ENCODE measurements at places on chromosomes 13 and 19.
A peak's percentile ranks its signal among the peaks of the same experiment; 100 is the strongest.

- no peak for DNase-seq
Observed at GRCh38 chr19:52638601-52639000, 446 bp upstream of the ZNF83 start.

GRCh38 chr19:48751845-48752495 is 471 bp downstream of the FUT1 start:
- DNase-seq, result no peak

DNA sequence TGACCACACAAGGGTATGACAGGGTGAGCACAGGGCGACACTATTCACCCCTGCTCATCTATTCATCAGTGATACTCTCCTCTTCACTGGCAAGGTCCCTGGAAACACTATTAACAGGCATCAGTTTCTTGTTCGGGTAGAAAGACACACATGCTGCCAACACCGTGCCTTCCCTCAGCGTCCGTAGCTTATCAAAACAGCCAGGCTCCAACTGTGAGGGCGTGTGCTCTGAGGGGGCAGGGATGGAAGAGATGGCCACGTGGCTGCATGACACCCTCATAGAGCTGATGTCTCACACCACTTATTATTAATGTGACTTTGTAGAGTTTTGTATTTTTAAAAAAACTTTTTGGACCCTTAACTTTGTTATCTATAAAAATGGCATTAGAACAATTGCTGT is 160.3 kb downstream of the ITGBL1 start:
- DNase-seq, result no peak

DNA sequence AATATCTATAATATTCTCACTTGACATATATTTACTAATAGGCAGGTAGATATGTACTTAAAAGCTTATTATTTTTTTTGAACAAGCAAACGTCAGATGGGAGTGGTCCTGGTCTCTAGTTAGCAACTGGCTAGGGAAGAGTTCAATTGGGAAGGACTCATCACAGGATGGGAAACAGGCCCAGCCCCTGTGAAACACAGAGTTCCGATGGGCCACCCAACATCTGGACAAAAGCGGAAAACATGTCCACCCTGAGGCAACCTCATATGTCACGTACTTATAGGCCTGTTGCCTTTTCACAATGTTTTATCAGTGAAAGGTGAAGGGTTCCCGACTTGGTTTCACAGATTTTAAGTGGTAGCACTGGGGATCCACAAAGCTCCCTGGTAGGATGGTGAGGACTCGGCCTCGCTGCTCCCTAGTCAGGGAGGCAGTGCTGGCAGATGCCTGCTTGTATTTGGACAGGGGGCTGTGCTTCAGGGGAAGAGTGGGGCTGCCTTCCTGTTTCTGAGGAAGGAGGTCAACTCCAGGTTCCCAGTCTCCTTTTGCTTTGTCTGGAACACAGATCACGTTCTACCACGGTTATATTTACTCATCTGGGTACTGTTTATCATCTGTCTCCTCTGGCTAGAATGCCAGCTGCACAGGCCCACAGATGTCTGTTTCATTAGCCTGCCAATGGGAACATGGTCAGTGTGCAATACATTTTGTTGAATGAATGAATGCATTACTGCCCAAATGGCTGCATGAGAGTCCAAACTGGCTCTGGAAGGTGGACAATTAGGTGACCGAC is 49.4 kb upstream of the SLC15A1 start:
- DNase-seq, result no peak

DNA sequence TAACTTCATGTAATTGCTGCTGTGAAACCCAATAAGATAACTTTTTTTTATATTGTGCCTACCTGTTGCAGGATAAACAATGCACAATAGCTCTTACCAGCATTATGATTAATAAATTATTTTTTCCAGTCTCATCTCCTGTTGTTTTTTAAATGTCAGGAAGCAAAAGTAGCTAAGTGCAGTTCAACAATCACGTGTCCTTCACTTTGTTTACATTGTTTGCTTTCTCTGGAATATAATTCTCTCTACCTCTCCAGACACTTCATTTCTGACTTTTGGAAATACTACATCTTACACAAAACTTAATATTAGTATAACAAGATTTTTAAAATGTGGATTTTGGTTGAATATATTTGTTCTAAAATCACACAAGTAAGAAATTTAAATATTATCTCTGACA is 1359.4 kb downstream of the SLITRK1 start:
- no peak for DNase-seq

DNA sequence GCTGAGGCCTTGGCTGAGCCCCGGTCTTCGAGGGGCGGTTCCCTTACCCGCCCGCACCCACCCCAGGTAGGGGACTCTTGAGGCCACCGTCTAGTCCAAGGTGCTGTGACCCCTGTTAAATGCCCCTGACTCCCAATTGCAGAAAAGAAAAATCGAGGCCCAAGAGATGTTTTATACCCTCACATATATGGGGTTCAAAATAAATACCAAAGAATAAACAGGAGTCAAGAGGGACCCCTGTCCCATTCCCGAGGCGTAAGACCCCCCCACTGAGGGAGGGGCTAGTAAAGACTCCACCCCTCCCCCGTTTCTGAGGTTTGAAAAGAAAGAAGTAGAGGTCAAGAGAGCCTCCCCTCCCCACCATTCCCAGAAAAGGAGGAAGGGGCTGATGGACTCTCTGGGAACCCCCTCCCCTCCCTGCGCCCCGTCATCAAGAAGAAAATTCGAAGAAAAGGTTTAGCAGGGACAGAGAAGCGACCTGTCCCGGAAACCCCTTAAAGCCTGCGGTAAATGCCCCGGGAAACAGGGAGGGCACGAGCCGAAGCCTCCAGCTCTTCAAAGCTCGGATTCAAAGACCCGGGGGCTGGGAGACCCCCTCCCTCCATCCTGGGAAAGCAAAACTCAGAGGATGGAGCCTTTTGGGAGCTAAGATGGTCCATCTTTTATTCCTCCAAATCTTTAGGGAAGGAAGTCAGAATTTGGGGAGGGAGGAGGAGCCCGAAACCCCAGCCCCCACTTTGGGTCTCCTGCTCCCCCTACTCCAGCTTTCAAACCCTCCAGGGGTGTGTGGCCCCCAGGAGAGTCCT is 755 bp upstream of the RAB3A start:
- DNase-seq, result peak; percentile 52

DNA sequence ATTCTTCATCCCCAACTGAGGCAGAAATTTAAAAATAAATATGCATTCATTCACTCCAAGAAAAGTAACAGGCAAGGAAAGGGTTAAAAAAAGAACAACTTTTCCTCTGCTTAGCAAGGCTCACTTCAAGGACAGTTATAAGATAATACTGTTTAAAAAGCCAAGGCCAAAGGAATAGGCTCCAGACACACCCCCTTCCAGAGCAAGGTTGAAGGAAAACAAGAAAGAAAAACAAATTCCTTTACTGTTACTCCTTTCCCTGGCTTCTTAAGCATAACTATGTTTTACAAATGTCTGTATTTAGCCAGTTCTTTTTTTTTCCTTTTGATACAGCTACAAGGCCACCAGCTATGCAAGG is 8.5 kb downstream of the SIGLEC11 start:
- DNase-seq, result no peak

DNA sequence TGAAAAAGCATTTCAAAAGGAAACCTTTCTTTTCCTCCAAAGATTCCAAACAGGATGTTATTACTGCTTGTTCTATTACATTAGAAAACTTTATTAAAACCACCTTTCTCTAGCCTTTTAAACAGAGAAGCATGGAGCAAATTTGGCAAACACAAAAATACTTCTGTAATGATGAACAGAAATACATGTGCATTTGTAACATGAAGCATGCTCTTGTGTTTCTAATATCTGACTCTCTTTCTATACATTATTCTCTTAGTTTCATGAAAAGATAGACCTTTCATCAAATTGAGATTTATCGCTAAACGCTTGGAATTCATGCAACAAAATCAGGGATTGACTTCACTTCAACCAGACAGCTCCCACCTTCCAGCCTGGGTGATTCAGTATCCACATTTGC is 152.8 kb upstream of the IRS2 start:
- peak; percentile 65 for DNase-seq

GRCh38 chr13:93254775-93255174 is 28.2 kb downstream of the GPC6 start:
- DNase-seq, result no peak

DNA sequence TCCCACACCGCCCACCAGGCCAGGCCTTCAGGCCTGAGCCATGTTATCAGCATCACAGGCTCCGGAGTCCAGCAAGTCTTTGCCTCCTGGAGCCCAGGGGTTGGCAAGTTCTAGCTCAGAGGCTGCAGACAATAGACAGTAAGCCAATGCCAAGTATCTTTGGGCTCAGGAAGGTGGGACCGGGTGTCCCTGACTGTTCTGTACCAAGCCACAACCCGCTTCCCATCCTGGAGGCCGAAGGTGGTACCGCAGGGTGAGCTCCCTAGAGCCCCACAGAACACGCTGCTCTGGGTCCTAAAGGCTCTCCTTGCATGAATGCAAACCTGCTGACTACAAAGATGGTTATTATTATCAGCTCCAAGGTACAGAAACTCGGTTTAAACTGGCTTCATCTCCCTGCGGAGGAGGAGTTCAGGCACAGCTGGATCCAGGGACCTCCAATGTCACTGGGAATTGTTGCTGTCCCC is 5.5 kb upstream of the FSTL3 start:
- DNase-seq, result no peak

DNA sequence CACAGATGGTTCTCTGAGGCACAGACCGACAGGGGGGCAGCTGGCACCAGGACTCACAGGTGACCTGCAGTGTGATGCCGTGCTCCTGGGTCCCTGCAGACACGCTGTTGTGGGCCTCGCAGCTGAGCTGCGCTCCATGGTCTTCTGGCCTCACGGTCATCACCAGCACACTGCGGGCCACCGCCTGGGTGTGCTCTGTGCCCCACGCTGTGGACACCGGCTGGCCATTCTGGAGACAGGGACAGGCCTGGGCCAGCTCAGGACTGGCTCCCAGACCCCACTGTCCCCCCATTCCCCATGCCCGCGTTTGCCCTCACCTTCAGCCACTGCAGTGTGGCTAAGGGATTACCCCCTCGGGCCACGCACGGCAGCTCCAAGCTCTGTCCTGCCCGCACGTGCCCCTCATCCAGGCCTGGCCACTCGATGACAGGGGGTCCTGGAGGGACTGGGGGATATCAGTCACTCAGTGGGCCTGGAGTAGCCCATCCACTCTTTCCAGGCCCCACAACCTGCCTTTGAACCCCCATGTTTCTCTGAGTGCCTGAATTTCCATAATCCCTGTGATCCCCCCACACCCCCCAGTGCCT is 3.3 kb downstream of the NPHS1 start:
- no peak for DNase-seq

GRCh38 chr19:4101496-4101770 is 22.5 kb downstream of the MAP2K2 start:
- DNase-seq, result no peak

DNA sequence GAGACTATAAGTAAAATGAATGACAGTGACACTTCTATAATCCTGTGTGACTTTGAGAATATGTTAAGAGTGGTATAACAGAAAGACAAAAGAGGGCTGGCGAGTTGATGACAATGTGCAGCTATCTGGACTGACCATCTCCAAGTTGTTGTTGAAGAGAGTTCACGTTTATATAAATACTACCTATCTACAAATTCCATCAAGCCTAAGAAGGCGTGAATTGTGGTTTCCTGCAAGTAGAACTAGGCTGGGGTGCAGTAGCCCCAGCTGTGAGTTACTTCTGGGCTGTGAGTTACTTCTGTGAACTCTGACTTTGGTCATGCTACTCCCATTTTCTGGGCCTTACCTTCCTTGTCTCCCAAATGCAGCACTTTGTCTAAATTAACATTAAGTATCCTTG is 561.0 kb downstream of the TBC1D4 start:
- DNase-seq, result no peak

GRCh38 chr19:14972676-14973075 is 7.0 kb downstream of the SLC1A6 start:
- no peak for DNase-seq

DNA sequence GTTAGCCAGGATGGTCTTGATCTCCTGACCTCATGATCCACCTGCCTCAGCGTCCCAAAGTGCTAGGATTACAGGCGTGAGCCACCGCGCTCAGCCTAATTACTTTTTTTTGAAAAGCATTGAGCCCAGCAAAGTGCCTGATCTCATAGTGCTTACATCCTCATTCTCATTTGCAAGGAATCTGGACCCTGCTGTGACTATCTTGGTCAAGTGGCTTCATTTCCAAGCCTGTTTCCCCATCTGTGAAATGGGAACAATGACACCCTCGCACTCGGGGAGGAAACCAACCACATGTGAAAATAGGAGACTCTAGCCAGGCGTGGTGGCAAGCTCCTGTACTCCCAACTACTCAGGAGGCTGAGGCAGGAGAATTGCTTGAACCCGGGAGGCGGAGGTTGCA is 1.6 kb upstream of the PLEKHA4 start:
- no peak for DNase-seq

GRCh38 chr19:20365146-20365545 is 198.1 kb downstream of the ZNF486 start:
- DNase-seq, result no peak
